Activated B cell treated with CpG ODN at 0.5 μM for 24 hours (primary cell): ENCODE measurements at places on chromosomes 16 and 17.

GRCh38 chr16:57070424-57070823, 22.0 kb upstream of the CPNE2 start:
- no peak for DNase-seq

DNA sequence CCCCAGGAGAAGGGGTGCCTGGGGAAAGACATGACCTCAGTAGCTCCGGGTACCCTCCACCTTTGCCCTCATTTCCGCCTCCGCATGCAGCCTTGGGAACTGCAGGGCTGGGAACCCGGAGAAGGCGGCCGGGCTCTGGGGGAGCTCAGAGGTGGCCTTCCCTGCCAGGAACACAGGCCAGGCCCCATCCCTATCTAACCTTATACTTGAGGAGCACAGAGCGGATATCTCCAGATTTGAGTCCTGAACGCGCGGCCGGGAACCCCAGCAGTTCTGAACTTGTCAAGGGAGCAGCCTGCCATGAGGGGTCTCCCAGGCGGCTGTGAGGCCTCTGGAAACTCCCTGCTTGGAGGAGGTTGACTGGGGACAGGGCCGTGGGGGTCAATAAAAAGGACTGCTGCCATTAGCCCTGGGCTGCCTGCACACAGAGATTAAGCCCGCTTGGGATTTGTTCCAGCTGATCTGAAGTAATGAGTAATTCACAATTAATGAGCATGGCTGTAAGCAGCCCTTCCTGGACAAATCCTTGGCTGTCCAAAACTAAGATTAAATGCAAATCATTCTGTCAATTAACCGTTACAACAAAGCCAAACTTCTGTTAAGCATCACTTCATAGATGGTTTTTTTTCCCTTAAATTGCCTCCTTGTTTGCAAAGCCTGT, 26.3 kb upstream of the METRNL start:
- peak; percentile 13 for DNase-seq

DNA sequence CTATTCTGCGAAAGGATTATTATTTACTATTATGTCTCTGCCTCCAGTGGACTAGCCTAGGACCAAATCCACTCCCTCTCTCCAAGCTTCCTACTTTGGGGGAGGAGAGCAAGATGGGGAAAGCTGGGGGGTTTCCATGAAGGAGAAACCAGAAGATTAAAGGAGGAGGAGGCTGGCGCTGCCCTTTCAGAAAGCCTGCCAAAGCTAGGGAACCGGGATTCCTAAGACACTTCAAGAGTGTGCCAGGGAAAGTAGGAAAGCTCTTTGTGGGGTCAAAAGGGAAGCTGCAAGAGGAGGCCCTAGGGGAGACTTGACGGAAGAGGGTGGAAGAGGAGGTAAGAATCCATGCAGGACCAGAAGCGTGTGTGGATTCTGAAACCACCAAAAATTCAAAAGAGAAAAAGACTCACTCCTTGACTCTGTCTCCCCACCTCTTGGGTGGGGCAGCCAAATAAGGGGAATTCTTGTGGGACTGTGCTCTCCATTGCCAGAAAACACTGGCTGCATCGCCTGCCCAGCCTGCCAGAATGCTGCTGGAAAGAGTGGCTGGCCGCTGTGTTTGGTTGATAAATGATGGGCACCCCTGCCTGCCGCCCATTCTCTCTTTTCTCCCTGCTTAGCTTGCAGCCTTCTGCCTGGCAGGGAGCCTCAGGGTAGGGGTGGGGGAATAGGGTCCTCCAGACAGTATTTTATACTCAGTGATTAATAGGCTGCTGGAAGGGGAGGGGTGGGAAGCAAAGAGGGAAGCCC, 11.8 kb upstream of the KAT7 start:
- no peak for DNase-seq

DNA sequence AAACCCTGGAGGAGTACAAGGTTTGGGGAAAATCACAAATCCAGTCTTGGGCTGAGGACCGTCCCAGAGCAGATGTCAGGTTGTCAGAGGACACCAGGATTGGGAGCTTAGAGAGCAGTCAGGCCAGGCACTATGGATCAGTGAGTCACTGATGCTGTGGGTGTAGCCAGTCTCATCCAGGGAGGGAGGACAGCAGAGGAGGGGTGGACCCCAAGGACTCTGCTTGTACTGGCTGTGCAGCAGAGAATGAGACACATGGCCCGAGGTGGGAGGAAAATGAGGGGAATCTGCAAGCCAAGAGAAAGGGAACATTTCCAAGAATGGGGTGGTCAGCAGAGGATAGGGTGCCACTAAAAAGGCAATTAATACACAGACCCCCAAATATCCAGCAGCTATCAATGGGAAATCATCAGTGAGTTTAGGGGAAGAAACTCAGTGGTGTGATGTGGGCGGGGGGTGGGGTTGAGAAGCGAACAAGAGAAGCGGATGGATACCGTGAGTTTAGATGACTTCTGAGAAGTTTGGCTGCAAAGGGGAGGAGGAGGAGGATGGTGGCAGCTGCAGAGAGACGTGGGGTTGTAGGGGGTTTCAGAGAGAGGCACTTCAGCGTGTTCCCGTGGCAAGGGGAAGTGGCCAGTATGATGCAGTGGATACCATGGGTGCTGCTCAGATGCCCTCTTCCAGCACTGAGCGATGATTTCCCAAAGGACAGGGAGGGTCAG, 43.9 kb downstream of the ARHGAP27 start:
- no peak for DNase-seq

DNA sequence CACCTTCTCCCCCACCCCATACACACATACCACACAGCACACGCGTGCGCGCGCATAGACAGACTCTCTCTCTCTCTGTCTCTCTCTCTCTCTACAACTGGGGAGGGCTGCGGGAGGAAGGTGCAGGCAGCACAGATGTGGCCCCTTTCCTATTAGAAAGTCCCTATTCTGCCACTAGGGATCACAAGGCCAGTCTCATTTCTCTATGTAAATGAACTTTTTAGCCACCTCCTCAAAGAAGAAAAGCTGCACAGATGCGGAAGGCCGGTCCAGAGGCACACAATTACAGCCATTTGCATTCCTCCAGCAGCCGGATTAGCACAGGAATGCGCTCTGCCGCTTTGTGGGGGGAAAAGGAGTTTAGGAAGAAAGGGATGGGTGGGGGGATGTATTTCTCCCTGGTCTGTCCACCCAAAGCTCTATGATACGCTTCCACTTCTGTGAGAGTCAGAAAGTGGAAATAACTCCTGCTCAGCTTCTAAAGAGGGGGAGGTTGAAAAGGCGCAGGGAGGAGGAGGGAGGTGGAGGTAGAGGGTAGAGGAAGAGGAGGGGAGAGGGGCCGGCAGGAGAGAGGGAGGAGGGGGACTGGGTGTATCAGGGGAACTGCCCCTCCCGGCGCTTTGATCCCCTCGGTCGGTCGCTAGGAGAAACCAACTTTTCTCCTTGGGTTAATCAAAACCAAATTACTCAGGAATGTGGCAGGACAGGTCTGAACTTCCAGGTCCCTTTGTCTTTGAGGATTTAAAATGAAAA, 11.7 kb downstream of the ZFHX3 start:
- DNase-seq = no peak

GRCh38 chr16:28103516-28104170, 40.1 kb upstream of the GSG1L start:
- no peak for DNase-seq

DNA sequence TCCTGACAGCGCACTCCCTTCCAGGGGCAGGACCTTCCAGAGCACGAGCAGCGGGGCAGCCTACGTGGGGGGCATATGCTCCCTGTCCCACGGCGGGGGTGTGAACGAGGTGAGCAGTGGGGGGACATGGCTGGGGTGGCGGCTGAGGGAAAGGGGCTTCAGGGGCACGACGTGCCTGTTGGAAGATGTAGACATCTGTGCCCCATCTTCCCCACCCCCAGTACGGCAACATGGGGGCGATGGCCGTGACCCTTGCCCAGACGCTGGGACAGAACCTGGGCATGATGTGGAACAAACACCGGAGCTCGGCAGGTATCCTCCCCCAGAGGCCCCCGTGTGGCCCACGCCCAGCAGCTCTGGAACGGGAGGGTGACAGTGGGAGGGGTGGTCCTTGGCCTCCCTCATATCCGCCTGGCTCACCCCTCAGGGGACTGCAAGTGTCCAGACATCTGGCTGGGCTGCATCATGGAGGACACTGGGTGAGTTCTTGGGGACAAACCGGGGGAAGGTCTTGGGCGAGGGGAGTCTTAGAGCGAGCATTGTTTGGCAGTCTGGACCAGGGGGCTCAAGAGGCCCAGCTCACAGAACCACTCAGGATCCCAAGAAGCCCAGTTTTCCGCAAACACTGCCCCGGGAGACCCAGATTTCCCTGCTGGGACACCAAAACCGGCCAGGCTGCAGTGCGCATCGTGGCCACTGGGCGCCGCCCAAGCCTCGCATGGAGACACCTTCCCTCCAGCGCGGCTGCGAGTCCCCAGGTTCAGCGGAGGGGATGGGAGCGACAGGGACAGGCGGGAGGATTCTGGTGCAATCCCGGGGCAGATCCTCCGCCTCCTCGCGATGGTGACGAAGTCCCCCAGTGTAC, 15.7 kb downstream of the ADAM11 start:
- DNase-seq = peak; percentile 88
